ENCODE measurements at places on chromosomes 1 and 21.

DNA sequence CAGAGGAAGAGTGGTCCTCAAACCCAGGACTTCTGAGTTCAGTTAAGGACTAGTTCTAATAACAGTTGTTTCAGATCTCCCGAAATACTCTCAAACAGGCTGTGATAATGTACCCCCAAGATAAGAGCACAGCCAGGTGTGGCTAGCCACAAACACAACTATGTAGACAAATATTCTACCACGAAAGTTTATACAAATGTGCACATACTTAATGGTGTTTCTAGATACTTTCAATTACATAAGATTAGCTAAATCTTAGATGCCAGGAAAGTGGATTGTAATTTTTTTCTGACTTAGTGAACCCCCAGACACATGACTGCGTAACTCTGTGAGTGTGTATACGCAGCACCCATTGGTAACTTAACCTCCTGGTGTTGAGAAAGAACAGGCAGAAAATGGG lies 270.0 kb downstream of the USP25 start:
- DNase-seq = no peak

- no peak for DNase-seq
These were observed 149.1 kb downstream of the LYPLAL1 start for GRCh38 chr1:219322766-219323165.

DNA sequence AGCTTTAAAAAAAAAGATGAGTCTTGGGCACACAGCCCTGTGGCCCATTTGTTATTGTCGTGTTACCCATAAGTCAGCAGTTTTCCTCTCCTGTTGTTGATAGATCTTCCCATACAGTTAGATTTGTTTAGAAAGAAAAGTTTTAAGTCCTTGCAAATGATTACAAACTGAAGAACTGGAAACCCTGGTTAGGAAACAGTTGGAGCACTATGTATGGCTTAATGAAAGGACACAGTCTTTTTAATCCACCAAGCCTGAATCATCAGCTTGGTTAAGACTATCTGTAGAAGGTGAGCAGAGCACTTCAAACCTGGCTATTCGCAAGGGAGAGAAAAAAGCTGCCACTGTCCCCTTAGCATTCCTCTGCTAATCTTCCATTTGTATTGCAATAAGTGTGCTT lies 241.0 kb downstream of the DISC1 start:
- DNase-seq = no peak

- DNase-seq = no peak
These were observed 567.6 kb downstream of the MRPL39 start for GRCh38 chr21:25039461-25040380.

DNA sequence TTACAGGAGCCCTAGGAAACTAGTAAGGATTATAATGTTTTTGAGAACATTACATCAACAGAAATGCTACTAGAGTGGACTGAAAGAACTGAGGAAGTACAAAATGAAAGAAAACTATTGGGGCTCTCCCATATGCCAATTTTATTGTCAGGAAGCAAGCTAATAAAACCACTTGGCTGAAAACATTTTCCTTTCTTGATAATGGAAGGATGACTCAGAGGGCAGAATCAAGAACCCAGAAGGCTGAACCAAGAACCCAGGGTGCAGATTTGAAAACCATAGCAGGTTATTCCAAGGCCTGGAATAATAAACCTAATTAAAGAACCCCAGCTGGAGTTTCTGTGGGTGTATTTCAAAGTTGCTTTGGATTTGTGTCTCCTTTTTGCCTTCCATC lies 70.7 kb downstream of the RPE65 start:
- no peak for DNase-seq

GRCh38 chr1:228984646-228985631 lies 249.7 kb downstream of the RHOU start:
- no peak for DNase-seq

GRCh38 chr1:209564849-209565248 lies 18.7 kb upstream of the CAMK1G start:
- DNase-seq = no peak

DNA sequence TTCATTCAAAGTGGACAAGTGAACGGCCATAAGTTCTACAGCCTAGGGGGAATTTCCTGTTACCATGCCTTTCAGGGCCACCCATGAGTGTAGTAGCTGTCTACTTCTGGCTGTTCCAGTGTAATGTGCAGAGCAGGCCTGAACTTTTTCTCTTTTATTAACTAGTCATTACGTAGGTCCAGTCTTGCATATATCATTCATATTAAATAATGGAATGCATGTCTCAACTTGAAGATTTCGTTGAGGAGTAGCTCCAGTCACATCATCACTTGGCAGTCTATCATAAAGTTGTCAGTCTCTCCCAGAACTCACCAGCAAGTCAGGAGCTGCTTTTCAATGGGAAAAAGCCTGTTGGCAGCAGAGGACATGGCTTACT lies 12.0 kb upstream of the GIPC2 start:
- DNase-seq = no peak

DNA sequence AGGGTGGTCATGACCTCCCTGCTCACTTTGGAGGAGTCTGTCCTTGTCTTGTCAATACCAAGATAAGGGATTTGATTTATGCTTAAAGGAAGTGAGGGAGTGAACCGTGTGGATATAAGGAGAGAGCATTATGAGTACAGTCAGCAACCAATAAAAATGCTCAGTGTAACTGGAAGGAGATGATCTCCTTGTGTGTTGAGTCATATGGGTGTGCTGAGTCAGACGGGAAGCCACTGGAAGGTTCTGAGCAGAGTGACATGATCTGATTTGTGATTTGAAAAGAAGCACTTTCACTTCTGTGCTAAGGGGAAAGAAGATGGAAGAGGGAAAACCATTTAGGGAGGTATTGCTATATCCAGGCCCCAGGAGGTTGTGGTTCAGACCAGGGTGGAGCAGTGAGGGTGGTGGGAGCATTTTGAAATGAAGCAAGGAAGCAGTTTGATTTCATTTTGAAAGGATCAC lies 2.5 kb upstream of the BCL10 start:
- DNase-seq = no peak

- no peak for DNase-seq
These were observed 112.6 kb downstream of the PLD5 start for GRCh38 chr1:242411901-242412300.

- DNase-seq = no peak
These were observed 13.5 kb upstream of the IKBKE start for GRCh38 chr1:206456577-206457370.

GRCh38 chr1:53572065-53572814 lies 113.0 kb downstream of the DMRTB1 start:
- DNase-seq = peak; percentile 49

DNA sequence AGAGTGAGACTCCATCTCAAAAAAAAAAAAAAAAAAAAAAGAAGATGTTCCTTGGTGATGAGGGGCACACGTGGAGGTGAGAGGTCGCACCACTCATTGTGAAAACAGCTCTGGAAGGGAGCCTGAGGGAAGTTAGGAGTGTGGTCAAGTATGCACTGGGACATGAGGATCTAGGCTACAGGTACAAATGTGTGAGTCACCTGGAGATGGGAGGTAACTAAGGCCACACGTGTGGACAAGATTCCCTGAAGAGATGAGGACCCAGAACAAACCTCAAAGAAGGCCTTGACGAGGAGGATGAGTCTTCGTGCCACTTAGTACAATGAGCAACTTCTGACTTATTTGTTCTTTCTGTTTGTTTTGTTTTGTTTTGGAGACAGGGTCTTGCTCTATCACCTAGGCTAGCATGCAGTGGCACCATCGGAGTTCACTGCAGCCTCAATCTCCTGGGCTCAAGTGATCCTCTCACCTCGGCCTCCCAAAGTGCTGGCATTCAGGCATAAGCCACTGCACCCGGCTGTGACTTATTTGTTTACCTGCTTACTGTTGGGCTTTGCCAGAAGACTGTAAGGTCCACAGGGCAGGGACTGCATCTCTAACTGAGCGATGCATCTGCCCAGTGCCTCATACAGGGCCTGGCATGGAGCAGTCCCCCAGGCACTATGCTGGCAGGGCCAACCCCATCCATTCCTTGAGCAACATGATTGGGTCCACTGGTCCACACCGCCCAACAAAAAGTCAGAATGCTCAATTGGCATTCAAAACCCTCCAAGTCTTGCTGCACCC lies 6.4 kb downstream of the ASAP3 start:
- DNase-seq = no peak

GRCh38 chr1:119647228-119647733 lies 785 bp downstream of the ZNF697 start:
- DNase-seq = no peak

GRCh38 chr1:1240822-1241587 lies 5.5 kb downstream of the C1QTNF12 start:
- no peak for DNase-seq

DNA sequence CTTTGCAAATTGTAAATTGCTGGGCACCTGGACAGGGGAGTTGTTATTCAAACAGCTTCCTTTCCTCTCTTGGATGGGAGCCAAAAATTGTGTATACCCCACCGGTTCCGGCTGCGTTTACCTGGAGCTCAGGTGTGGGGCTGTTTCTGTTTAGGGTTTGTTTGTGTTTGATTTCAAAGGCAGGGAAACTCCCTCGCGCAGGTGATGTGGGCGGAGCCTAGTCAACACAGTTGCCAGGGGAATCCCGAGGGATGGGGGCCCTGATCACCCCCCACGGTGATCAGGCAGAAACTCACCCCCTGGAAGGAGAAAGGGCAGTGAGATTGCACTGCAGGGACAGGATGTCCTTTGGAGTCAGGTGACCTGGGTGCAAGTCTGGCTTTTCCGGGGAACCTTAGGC lies 28.3 kb downstream of the CDCP2 start:
- no peak for DNase-seq

DNA sequence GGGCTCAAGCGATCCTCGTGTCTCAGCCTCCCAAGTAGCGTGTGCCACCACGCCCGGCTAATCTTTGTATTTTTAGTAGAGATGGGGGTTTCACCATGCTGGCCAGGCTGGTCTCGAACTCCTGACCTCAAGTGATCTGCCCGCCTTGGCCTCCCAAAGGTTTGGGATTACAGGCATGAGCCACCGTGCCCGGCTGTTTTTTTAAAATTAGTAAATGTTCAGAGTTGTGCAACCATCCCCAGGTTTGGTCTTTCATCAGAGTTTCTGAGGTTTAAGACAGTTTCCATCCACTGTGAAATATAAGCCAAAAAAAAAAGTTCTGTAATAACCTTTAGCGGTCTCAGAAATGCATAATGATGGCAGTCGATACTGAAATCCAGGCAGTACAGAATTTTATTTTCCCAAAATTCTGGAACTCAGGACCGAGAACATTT lies 550 bp upstream of the SYT11 start:
- DNase-seq = no peak

DNA sequence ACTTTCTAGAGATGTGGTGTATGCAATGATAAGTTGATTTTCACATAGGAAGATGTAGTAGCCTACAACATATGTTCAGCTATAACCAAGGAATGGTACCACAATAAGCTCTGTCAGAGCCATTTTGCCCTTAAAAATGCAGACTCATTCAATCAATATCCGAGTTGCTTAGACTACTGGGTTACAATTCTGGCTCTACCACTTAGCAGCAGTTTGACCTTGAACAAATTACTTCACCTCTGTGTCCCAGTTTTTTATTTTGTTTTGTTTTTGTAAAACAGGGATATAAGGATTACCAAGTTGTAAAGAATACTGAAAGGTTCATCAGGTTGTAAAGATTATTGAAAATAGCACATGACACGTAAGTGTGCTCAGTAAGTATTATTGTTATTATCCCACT lies 9.3 kb downstream of the EPS15 start:
- DNase-seq = no peak

DNA sequence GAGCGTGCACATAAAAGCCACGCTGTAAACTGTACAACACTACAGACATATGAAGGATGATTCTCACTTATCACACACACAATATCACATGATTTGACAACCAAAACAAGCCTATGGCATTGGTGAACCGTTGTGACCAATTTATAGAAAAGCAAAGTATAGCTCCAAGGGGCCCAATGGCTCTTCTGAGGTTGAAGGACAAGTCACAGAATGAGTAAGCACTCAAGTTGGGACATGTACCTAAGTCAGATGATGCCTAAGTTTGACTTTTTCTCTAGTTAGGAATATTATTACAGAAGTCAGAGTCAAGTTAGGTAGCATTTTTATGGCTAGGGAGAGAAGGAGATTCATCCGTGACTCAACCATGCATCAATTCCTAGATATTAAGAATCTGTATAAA lies 45.7 kb downstream of the PLPP3 start:
- no peak for DNase-seq

GRCh38 chr1:201191653-201192260 lies 1.1 kb downstream of the IGFN1 start:
- no peak for DNase-seq

GRCh38 chr1:248812736-248813425 lies 12.8 kb downstream of the SH3BP5L start:
- no peak for DNase-seq

- DNase-seq = no peak
These were observed 62.2 kb downstream of the CAPZB start for GRCh38 chr1:19423130-19423529.

- DNase-seq = no peak
These were observed 267.4 kb downstream of the CAMTA1 start for GRCh38 chr1:7052701-7053100.

- peak; percentile 57 for DNase-seq
These were observed 6.4 kb downstream of the TGFB2 start for GRCh38 chr1:218351391-218352074.

GRCh38 chr21:45078877-45079281 lies 4.5 kb downstream of the ADARB1 start:
- DNase-seq = no peak

- no peak for DNase-seq
These were observed 26.1 kb downstream of the PCAT6 start for GRCh38 chr1:202836623-202837403.

GRCh38 chr1:199297174-199297573 lies 658.3 kb downstream of the PTPRC start:
- DNase-seq = no peak

- DNase-seq = no peak
These were observed 14.2 kb upstream of the F13B start for GRCh38 chr1:197081117-197081753.

DNA sequence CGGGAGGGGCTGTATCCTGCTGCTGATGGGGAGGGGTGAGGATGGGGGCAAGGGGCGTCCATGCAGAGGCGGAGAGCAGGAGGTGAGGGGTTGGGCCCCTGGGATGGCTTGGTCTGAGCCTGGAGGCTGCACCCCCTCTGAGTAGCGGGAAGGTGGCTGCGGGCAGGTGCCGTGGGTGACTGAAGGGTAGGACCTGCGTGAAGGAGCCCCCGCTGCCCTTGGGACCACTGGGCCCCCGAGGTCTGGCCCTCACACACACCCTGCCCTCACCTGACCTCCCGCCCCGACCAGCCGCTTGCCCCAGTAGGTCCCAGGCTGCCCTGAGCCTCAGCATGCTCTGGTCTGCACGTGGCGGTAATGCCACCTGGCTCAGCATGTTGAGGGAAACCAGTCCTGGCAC lies 12.8 kb upstream of the SKI start:
- DNase-seq = peak; percentile 29

GRCh38 chr1:96825950-96826576 lies 104.5 kb downstream of the PTBP2 start:
- DNase-seq = no peak

DNA sequence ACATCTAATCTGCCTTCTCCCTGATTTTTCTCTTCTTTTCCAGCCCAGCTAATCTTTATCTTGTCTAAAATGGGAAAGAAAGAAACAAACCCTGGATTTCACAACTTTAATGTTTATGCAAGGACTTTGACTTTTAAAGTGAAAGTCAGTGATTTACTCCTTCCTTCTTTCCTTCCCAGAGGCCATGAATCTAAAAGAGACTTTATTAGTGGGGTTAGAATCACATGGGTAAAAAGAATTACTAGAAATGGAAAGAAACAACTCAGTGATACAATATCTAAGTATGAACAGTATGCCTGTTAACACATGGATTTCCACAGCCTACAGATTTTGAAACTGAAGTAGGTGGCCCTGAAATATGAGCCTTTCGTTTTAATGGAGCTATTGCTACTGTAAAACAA lies 59.8 kb upstream of the KCNK2 start:
- DNase-seq = no peak

Measured in right hindlimb (tissue), 1 donor.